ENCODE measurements at places on chromosomes 3 and 15.
A peak's percentile ranks its signal among the peaks of the same experiment; 100 is the strongest.

DNA sequence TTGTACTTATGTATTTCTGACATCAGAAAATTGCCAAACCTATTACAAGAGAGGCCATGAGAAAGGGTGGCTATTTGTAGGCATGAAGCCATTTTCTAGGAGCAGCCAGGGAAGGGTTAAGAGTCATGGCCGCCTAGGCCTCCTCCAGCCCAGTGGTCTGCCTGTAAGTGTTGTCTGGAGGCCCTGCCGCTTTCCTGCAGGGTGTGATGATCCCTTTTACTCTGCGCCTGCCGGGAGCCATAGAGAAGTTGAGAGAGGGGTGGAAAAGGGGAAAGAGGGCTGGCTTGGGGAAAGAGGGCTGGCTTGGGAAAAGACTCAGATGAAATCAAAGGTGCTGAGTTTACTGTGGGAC, 29.1 kb upstream of the KCTD6 start:
- no peak for DNase-seq

DNA sequence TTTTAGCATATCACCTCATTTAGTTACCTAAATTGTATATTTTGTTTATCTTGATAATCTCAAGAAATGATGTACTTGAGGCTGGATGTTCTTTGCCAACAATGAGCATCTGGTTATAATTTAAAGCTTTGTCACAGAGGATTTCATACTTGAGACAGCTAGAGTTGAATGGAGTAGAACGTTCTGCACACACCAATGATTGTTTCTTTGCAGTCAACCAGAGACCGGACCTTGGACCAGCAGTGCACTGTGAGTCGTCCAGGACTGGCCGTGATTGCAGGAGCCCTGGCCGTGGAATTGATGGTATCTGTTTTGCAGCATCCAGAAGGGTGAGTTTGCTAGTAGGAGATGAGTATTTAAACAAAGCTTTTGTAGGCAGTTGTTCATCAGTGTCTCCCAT, 90.4 kb downstream of the ATG7 start:
- DNase-seq, result no peak

DNA sequence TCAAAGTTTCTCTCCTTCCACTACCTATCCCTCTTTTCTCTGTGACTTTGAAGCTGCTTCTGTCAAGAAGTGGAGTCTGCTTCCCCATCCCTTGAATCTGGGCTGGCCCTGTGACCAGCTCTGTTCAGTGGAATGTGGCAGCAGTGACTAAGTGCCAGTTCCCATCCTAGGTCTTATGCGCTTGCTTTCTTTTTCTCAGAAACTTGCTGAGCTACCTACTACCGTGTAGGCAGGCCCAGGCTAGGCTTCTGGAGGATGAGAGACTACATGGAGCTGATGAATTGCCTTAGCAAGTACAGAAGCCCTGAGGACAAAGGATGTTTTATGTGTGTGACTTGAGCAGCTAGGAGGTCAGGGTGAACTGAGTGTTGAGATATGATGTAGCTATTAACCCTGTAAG, 123.2 kb downstream of the PDCD6IP start:
- DNase-seq, result no peak

GRCh38 chr3:27166888-27167287, 202.3 kb downstream of the NEK10 start:
- DNase-seq, result no peak

DNA sequence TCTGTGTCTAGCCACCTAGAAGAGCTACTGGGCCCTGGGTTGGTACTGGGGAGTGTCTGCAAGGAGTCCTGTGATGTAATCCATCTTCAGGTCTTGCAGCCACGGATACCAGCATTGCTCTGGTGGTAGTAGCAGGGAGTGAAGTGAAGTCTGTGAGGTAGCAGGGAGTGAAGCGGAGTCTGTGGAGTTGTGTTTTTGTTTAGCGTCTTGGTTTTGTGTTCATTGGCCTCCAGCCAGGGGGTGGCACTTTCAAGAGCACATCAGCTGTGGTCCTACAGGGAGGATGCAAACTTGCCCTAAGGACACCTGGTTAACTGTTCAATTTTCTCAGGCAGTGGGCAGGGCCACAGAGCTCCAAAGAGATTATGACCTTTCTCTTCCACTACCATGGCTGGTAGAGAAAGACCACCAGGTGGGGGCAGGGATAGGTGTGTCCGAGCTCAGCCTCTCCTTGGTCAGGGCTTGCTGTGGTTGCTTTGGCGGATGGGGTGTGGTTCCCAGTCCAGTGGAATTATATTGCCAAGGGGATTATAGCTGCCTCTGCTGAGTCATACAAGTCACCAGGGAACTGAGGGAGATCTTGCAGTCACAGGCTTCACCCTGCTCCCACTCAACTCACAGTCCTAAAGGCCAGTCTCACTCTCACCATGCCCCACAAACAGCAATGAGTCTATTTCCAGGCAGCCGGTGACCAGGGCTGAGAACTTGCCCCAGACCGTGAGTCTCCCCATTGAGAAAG, 424.7 kb downstream of the ZBBX start:
- DNase-seq, result no peak

- DNase-seq, result no peak
Observed at GRCh38 chr3:67290438-67290837, 292.3 kb downstream of the KBTBD8 start.

GRCh38 chr3:59256230-59256629, 206.4 kb upstream of the CFAP20DC start:
- no peak for DNase-seq

- peak; percentile 17 for DNase-seq
Observed at GRCh38 chr3:28326458-28326926, 22.0 kb upstream of the ZCWPW2 start.

DNA sequence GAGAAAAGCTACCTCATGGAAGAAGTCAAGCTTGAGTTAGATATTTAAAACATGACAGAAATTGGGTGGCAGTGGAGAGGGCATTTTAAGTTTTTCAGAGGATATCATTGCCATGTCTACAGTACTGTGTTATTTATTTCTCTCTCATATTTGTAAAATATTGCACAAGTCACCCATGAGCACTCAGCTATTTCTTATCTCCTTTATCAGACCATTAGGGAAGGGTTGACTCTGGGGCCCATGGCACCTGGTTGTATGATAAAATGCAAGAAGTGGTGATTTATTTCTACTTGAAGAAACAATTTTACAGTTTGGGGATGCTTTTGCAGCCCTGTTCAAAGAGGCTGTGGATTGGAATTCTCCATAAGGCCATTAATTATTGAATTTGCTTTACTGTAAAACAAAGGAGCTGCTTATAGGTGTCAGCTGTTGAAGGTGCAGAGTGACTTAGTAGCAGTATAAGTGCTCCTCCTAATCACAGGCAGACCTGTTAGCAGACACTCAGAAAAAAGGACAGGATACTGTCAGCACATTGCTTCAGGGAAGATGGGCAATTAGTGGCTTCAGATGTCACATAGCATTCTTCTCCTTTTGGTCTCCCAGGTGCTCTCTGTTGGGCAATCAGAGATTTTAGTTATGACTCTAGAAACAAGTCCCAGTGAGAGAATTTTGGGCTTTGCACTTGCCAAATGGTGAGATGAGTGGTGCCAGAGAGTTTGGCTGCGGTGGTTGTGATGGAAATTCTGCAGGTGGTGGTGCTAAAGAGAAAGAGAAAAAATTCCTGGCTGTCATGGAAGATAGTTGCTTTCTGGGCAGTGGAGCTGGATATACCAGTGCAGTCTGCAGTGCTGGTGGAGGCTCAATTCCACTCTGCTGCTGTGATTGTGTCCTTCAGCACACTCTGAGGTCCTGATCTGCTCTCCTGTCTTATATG, 129.7 kb upstream of the ROPN1 start:
- no peak for DNase-seq

DNA sequence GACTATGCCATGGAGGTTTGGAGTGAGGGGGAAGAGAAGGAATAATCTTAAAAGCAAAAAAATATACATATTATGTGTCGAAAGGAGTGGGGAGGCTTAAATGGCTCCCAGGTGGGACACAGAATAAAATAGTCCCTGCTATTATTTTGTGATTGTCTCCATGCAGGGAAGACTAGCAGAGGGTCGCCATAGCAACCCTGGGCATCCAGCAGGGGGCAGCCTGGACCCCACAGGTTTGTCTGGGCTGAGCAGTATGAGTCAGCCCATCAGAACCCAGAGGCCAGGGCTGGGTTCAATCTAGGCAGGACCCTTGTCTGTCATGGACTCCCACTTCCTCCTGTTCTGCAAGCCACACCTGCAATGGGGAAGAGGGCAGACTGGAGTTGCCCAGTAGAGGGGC, 17.6 kb upstream of the LINGO1 start:
- DNase-seq, result no peak

- DNase-seq, result no peak
Observed at GRCh38 chr3:133469140-133469731, 69.4 kb downstream of the BFSP2 start.

DNA sequence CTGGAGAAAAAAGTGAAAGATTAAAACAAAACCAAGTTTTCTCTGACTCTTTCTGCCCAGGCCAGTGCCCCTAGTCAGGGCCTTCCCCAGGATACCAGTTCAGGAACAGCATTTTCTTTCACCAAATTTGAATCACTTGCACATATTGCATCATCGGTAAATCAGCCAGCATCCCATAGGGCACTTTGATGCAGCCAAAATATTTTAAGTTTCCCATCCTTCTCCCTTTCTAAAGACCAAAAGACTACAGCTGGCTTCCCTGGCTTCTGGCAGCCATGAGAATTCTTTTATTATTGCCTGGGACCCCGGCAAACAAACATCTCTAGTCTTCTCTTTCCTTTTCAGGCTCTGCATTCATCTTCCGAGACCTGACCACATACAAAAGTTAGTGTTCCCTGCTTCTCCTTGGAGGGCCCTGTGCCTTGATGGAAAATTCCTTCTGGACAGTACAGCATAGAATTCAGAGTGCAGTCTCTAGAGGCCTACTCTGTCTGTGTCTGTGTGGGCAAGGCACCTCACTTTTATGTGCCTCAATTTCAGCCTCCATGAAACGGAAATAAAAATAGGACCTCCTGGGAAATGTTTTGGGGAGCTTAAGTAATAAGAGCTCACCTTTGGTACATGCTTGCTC, 348.0 kb downstream of the VPS13C start:
- DNase-seq, result no peak

DNA sequence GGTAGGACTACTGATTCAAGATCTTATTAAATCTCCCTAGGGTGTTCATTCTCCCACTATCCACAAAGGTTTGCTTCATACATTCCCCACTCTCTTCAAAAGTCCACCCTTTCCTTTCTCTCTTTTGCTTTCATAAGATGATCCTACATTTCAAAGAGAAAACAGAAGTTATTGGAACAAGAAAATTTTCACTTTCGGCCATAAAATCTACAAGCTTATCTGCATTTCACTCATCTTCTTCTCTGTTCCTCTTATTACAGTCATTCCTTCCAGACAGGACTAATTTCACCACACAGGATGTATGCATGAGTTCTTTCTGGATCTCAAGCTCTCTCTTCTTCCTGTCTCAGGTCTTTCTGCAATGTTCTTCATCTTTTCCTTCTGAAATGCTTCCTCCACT, 238.7 kb downstream of the ISL2 start:
- no peak for DNase-seq

- DNase-seq, result no peak
Observed at GRCh38 chr15:52709187-52709981, 30.2 kb upstream of the ATOSA start.

DNA sequence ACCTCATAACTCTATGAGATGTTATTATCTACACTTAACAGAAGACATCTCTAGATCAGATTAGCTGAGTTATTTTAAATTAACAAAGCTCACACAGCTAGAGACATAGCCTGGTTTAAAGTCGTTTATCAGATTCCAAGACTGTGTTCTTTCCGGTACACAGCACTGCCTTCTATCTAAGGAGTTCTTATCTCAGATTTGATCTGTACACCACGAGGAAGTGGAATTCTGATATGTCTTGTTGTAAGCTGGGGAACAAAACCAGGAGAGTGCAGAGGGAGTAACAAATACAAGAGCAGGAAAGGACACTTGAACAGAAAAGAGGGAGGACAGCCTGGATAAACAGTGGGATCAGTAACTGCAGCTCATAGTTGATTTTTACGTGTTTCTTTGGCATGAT, 61.7 kb upstream of the KCNMB2 start:
- DNase-seq, result no peak

DNA sequence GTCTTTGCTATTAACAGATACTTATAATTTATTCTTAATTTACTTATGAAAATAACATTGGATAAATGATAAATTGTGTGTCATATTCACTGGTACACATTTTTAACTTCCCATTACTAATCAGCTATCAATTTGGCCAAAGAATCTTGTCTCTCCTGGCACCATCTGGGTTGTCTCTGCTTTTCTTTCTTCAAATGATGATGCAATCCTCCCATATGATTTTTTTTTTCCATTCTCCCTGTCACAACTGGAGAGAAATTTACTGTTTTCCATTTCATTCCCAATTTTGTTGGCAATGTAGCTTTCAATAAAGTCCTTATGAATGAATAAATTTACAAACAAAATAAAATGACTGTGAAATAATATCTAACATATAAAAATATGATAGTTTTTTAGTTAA, 743.7 kb upstream of the EPHA6 start:
- DNase-seq, result no peak

DNA sequence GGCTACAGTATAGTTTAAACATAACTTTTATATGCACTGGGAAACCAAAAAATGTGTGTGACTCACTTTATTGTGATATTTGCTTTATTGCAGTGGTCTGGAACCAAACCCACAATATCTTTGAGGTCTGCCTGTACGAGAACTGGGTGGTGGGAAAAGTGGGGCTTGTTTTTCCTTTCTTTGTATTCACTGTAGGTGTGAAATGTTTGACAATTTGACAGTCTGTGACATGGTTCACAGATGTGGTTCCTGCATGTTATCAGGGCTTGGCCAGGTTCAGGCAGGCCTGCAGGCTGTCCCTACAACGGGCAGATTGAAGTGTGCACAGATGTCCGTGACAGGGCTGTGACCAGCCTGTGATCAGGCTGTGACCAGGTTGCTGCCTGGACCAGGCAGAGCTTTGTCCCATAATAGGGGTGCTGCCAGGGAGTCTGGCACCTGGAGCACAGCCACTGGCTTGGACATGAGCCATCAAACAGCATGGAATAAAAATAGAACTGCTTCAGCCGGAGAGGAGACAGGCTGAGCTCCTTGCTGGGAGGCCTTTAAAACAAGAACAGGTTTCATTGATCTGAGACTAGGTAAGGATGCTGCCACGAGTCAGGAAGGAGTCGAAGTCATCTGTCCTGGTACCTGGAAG, 61.0 kb downstream of the KLF13 start:
- DNase-seq, result peak; percentile 46

DNA sequence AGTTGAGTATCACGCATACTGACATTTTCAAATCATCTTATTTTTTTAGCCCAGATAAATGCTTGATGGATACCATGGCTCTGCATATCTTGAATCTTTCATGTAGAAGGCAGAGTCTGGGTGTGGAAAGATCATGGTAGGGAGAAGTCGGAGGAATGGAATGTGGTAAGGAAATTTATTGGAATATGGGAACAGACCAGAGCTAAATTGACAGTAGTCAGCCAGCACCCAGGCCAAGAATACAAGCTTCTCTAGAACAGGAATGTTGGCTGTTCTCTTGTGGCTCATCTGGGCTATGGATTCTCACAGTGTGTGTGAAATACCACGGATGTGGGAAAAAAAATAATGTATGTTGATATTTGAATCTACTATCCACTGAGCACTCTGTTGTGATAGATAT, 305.7 kb upstream of the COL8A1 start:
- no peak for DNase-seq
